Fibroblast of the aortic adventitia (primary cell): ENCODE measurements at places on chromosomes 13 and 19. TPM values are rescaled to one million over a fixed set of nuclear protein-coding genes. Genes with fewer than 3 reads are reported as not detected.

KLK8 gene
- not detected in 2 replicates for total RNA-seq

ANKRD24 gene
- 0.99 and 5.1 TPM in 2 replicates for total RNA-seq

TEX26 gene
- total RNA-seq, result not detected in 2 replicates

ATXN8OS gene
- not detected in 2 replicates for total RNA-seq

GPR183 gene
- total RNA-seq, result not detected in 2 replicates

ZNF497 gene
- total RNA-seq, result 0.98 and 1.1 TPM in 2 replicates

ZNF491 gene
- 0.99 and 2.9 TPM in 2 replicates for total RNA-seq

CYP2F1 gene
- not detected in 2 replicates for total RNA-seq

KLK11 gene
- not detected in 2 replicates for total RNA-seq

SIGLEC12 gene
- not detected in 2 replicates for total RNA-seq

KL gene
- 0.81 TPM in 1 of 2 replicates, not detected in the other for total RNA-seq

LYL1 gene
- 0.63 and 1.4 TPM in 2 replicates for total RNA-seq

FGF21 gene
- not detected in 2 replicates for total RNA-seq

ZNF135 gene
- 2.2 and 4.3 TPM in 2 replicates for total RNA-seq

CYP4F22 gene
- not detected in 2 replicates for total RNA-seq

CD70 gene
- total RNA-seq, result 0.09 TPM in 1 of 2 replicates, not detected in the other

ONECUT3 gene
- total RNA-seq, result not detected in 2 replicates

GRIN2D gene
- 1.2 and 2.2 TPM in 2 replicates for total RNA-seq

FREM2 gene
- total RNA-seq, result not detected in 2 replicates

ZNF442 gene
- 0.90 and 0.98 TPM in 2 replicates for total RNA-seq

LILRA1 gene
- total RNA-seq, result not detected in 2 replicates

C19orf33 gene
- total RNA-seq, result 0.45 and 1.7 TPM in 2 replicates

CALR3 gene
- not detected in 2 replicates for total RNA-seq

RFPL4AL1 gene
- not detected in 2 replicates for total RNA-seq
